ENCODE measurements at places on chromosomes 7 and 10.

GRCh38 chr10:50497758-50498157 lies 126.0 kb downstream of the SGMS1 start:
- DNase-seq, result no peak

GRCh38 chr7:47150497-47151260 lies 431.2 kb downstream of the TNS3 start:
- DNase-seq, result no peak

DNA sequence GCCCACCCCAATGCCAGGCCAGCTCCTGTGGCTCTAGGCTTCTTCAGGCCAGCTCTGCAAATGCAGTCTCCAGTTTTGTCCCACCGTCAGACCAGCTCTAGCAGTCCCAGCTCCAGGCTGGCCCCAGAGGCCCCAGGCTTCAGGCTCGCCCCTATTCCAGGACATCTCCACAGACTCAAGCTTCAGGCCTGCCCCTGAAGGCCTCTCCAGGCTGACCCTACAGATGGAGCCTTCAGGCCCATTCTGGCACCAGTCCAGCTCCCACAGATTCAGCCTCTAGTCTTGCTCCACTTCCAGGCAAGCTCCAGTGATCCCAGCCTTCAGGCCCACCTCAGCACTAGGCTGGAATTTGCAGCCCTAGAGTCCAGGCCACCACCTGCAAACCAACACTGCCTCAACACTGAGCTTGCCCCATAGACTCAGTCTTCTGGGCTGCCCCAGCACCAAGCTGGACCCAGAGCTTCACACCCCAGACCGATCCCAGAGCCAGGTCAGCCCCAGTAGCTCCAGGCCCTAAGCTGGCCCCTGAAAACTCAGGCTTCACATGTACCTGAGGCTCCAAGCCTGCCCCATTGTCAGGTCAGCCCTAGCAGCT lies 170.2 kb downstream of the ITGB1 start:
- no peak for DNase-seq

DNA sequence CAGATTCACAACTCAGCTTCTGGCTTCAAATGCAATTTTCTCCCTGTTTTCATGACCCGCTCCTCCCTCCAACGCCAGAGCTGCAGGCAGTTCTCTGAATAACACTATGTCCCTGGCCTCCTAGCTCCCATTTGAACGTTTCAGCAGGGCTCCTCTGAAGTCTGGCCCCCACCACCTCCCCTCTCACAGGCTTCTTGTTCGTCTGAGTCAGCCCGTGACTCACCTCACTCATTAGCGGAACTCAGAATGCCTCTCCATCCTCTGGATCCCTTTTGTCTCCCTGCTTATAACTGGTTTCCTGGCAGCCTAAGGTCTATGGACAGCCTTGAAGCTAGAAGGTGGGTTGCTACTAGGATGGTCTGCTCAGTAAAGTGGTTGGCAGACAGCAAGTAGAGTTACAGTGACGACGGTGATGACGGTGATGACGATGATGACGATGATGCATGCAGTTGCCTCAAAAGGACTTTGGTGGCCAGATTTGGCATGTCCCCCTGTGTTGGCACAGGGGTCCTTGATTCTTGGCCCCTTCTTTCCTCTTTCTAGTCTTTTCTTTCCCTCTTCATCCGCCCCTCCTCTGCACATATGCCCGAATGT lies 83.3 kb upstream of the MKLN1 start:
- DNase-seq, result no peak

DNA sequence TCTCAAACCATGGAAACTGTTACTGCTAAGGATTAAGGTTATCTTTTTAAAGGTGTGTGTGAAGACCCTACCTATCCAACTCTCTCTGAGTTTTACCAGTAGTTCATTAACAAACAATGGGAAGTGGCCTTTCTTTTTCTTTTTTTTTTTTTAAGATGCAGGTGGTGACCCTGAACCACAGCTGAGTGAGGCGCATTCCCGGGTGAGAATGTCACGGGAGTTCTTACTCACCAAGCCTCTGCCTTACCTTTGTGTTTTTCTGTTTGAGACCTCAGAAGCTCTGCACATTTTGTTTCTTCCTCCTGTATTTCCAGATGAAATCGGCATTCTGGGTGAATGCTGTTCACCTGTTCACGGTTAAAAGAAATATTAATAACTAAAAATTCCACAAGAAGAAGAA lies 2.5 kb downstream of the VIPR2 start:
- DNase-seq, result no peak

DNA sequence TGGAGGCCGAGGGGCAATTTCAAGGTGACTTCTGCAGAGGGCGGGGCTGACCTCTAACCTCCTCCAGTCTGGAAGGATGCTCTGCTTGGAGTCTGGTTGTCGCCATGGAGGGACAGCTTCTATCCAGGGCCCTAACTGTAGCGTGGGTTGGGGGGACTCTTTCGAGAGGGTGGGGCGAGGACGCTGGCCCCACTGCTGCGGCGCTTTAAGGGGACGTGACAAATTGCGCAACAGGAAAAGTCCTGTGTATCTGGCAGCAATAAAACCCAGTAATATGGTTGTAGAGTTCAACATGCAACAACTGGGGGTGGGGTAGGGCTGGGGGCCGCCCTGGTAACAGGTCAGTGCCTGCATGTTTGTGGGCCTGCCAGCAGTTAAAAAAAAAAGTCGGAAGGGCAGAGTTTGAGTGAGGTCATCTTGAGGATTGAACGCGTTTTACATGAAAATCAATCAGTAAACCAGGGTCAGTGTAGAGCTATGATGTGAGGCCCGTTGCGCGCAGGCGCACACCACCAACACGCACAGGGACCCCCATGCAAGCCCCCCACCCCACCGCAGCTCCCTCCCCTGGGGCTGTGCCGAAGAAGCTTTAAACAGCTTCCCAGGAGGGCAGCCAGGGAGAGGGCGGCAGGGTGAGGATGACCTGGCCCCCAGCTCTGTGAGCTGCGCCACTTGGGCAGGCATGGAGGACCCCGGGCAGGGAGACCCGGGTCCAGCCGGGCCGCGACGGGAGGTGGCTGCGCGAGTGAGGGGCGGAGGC lies 4.3 kb downstream of the SHH start:
- DNase-seq, result no peak

- no peak for DNase-seq
Observed at GRCh38 chr10:68135362-68135761, 26.1 kb downstream of the MYPN start.

GRCh38 chr7:93651603-93652159 lies 77.2 kb upstream of the CALCR start:
- no peak for DNase-seq

DNA sequence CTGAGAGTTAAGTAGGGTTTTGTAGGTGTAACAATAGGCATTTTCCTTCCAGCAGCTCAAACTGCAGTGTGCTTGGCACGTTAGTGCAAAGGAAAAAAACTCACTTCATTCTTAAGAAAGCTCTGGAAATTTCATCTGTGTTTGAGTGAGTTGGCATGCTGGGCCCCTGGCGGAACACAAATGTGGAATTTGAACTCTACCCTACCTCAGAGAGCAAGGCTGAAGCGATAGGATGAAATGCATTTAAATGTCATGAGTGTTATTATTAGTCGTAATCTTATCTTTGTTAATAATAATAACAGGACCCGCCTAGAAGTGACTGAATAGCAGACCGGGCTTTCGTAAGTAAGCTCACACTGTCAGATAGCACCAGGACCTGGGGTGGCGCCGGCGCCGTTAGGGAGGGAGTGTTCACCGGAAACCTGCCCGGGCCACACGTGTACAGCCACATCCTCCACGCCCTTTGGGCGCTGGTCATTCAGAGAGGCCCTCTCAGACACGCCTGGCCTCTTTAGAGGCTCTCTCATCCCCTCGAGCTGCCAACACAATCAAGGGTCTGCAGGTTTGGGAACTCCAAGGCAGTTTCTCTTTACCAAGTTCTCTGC lies 63.5 kb downstream of the GRK5 start:
- DNase-seq, result no peak

- no peak for DNase-seq
Observed at GRCh38 chr10:128027306-128027705, 98.9 kb downstream of the MKI67 start.

GRCh38 chr10:118832241-118832651 lies 77.5 kb upstream of the CACUL1 start:
- DNase-seq, result no peak

- no peak for DNase-seq
Observed at GRCh38 chr7:920351-921070, 34.0 kb downstream of the ADAP1 start.

GRCh38 chr10:32846974-32847373 lies 111.1 kb downstream of the ITGB1 start:
- DNase-seq, result no peak

DNA sequence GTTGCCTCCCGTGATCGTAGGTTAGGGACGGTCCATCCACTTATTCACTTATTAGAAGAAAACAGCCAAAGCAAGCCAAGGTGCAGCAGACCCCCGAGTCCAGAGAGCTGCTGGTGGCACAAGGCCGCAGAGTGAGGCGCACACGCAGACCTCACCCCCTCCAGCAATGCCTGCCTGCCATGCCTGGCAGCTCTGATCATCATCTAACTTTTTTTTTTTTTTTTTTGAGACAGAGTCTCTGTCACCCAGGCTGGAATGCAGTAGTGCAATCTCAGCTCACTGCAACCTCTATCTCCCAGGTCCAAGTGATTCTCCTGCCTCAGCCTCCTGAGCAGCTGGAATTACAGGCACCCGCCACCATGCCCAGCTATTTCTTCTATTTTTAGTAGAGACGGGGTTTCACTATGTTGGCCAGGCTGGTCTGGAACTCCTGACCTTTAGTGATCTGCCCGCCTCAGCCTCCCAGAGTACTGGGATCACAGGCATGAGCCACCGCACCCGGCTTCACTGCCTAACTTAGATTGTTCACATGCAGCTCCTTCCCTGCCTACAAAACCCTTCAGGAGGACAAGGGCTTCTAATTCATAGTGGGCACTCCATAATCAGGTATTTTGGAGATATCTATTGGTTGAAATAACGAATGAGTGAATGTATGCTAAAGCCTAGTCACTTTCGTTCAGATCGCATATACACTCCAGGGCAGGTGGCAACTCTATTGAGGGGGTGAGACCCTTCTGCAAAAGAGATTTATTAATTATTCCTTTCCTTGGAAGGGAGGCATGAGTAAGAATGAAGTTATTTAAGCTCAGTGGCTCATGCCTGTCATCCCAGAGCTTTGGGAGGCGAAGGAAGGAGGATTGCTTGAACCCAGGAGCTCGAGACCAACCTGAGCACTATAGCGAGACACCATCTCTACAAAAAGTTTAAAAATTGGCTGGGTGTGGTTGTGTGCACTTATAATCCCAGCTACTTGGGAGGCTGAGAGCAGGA lies 15.9 kb downstream of the TRIM56 start:
- DNase-seq, result no peak

DNA sequence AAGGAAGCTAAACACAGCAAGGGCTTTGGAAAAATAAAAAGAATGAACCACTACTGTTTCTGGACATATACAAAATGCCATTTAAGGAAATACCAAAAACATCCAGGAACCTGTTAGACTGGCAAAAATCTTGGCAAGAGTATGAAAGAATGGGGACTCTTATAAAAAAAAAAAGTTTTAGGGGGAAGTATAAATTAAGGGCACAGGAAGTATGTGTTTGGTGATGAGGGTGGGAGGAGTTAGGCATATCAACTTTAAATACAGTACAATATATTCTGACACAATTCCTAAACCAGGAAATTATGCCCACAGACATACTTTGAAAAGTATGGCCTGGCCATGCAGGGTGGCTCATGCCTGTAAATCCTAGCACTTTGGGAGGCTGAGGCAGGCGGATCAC lies 74.2 kb downstream of the WAPL start:
- no peak for DNase-seq

All from cerebellum (tissue), 4 donors.